ENCODE measurements at places on chromosomes 4 and X. TPM values are rescaled to one million over a fixed set of nuclear protein-coding genes. Genes with fewer than 3 reads are reported as not detected.

DNA sequence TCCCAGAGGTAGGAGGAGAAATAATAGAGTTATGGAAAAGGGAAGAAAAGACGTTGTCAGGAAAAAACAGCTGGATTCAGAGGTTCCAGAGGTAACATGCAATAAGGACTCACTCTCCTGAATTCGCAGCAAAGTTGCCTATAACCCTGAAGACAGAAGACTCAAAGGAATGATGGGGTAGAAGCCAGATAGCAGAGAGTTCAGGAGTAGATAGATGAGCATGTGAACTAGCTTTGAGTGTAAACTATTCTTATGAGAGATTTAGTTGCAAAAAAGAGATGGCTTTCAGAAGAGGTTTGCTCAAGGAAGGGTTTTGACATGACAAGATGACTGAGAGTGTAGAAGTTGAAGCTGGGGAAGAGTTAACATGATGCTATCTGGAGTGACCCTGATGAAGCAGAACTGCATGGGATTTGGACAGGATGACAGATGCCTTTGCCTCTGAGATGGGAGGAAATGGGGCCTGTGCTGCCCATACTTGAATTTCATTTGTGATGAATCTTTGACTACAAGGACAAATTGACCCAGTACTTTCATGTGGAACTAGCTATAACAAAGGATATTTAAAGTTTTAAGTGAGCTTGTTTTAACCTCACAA lies 73.9 kb downstream of the AMELX start:
- DNase-seq = no peak

- DNase-seq = no peak
These were observed 82.2 kb downstream of the TENM3 start for GRCh38 chr4:182325397-182325796.

The MTNR1A gene
- total RNA-seq = not detected

The PTPN13 gene
- total RNA-seq = 0.36 TPM

GRCh38 chrX:13863324-13863723 lies 46.4 kb upstream of the GPM6B start:
- no peak for DNase-seq

DNA sequence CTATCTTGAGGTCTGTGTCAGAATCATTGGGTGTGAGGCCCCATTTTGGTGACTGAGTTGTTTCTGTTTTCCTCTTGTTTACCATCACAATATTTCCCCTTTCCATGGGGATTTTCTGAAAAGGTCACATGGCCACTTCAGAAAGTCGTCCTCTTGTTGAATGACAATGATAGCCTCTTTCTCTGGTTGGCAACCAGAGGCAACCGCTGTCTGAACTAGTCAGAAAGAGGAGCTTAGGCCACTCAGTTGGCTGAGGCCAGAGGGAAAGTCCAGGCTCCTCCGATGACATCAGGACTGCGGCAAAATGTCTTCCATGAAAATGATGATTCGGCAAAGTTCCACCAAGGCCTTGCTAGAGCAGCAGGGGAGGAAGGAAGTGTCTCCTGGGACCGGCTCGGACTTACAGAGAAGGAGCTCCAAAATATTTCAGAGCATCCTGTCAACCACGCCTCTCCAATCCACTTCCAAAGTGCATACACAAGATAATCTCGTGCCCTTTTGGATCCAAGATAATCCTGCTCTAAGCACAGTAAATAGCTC lies 19.1 kb upstream of the RBM47 start:
- no peak for DNase-seq
